Left lung (tissue), 14 donors: ENCODE measurements at places on chromosomes 1 and 21. TPM values are rescaled to one million over a fixed set of nuclear protein-coding genes. Genes with fewer than 3 reads are reported as not detected.

DNA sequence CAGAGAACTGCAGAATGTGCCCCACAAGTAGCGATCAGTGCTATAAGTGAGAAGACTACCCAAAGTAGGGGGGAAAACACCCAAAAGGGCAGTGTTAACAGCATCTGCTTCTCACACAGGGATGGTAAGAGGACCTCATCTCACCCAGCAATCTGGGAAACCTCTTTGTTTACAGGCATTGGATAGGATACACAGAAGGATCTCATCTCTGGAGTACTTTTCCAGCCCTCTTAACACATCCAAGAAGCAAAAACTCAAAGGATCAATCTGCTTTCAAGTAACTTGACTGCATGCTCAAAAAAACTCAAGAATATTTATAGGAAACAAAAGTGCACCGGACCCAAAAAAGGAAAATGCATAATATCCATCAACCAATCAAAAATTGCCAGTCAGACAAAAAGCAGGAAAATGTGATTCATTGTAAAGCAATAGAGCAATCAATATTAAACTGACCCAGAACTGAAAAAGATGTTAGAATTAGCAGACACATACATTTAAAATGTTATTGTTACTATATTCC, 311.0 kb upstream of the CXADR start:
- DNase-seq = no peak

DNA sequence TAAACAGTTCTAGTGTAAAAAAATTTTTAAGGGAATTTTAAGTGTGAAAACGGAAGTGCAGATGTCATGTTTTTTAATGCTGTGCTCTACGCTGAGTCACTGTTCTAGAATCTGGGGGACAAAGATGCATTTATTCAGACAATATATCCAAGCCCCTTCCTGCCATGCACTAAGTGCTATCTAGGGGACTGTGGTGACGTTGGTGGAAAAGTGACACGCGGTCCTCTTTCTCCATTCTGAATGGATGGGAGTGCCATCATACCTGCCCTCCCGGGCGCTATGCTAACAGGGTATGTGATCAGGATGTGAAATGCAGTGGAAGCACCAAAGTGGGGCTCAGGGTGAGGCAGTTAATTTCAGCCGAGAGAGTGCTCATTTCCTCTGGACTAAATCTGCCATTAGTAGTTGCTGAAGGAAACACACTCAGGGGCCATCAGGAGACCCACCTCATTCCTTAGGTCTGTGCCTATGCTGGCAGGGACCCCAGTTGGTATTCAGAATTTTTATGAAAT, 6.6 kb downstream of the C1orf226 start:
- no peak for DNase-seq

- DNase-seq = no peak
These were observed 12.0 kb upstream of the ALX3 start for GRCh38 chr1:110082477-110082876.

- no peak for DNase-seq
These were observed 14.3 kb upstream of the GPR52 start for GRCh38 chr1:174433451-174433850.

GRCh38 chr1:1144843-1145546, 28.7 kb upstream of the TTLL10 start:
- DNase-seq = no peak

- no peak for DNase-seq
These were observed 7.5 kb downstream of the TAF1A start for GRCh38 chr1:222582099-222582774.

The EFNA1 gene
- 87.6 TPM for polyA plus RNA-seq

The WNT3A gene
- polyA plus RNA-seq = not detected
